Lower lobe of right lung (tissue), 2 donors: ENCODE measurements at places on chromosomes 12 and 14.

DNA sequence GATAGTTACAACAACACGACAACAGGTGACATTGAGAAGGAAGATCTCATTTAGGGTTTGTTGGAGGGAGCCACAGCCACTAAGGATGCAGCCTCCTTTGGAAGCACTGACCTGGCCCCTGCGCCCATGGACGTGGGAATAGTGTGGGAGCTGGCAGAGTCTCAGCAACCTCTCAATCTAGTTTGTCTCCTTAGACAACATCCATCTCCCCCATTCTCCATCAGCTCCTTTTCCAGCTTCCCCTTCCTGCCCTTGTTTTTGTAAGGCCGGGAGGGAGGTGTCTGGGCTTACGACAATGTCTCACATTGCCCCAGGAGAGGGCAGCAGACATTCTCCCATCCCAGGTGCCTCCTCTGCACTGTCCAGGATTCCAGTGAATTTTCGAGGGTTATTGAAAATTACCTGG, 170.2 kb upstream of the PZP start:
- DNase-seq, result no peak

- no peak for DNase-seq
These were observed 6.6 kb upstream of the KLRD1 start for GRCh38 chr12:10301103-10301502.

DNA sequence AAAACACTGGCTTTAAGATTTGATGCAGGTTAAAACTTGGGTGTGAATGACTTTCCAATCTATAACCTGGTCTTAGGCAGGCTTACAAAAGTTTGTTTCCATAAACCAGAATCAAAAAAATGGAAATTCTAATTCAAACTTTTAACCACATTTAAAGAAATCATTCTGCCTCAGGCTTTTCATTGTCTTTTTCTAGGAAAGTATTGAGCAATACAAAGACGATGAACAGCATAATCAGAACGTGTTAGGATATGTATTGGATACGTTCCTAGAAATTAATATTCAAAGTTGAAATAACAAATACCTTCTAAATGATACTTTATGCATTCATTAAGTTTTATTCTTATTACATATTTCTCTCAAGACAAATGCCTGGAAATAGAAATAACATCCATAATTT, 172.9 kb downstream of the CEP128 start:
- DNase-seq, result no peak

DNA sequence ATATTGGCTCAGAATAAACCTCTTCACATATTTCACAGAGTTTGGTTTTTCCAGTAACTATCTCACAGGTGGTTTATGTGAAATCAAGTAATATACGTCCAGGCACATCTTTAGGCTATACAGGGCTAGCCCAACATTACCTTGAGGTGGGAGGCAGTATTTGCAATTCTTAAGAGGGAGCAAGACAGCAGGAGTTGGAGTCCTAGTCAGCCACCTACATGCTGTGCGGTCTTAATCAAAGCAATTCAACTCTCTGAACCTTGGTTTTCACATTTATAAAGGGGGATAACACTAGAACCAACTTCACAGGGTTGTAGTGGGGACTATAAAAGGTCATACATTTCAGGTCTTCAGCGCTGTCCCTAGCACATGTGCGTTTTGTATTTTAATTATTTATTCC, 73.5 kb upstream of the FICD start:
- DNase-seq, result no peak

DNA sequence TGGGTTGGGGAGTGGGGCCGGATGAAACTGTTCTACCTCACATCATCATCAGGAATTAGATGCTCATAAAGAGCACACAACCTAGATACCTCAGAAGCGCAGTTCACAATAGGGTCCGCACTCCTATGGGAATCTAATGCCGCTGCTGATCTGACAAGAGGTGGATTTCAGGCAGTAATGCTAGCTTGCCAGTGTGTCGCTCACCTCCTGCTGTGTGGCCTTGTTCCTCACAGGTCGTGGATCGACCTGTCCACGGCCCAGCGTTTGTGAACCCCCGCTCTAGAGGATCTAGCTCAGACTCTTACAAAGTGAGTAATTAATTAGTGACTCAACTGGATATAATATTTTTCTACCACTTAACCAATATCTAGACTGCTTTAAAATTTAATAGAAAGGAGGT, 5.8 kb downstream of the PPP1R12A start:
- DNase-seq, result no peak

GRCh38 chr12:69392179-69392928, 32.8 kb downstream of the YEATS4 start:
- no peak for DNase-seq

DNA sequence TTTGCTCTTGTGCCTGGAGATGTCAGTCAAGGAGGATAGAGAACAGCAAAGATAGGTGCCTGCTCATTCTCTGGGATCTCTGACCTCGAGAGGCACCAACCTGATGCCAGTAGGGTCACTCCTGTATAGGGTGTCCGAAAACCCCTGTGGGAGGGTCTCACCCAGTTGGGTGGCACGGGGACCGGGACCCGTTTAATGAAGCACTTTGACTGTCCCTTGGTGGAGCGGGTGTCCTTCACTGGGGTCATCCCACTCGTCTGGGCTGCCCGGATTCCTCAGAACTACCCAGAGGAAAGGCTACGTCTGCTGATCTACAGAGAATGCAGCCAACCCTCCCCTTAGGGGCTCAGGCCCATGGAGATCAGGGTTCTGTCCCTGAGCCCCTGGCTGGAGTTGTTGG, 157.6 kb downstream of the CAPZA3 start:
- DNase-seq, result no peak

- DNase-seq, result no peak
These were observed 165.2 kb downstream of the BRMS1L start for GRCh38 chr14:35991356-35991755.

DNA sequence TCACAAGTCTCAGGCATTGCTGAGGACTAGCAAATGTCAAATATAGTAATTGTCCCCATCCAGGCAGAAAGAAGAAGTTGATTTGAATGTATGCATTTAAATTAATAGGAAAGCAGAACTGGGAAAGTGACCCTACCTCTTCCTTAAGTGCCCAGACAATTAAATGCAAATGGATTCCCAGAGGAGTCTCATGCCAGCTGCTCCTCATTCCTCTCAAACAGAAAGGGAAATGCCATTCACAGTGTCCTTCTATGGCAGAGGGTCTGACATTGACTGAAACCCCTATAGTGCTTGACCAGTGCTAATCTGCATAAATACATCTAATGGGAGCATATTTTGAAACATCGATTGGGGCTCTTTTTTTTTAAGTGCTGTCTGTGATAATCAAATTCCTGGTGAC, 292.4 kb upstream of the SEL1L start:
- no peak for DNase-seq

- no peak for DNase-seq
These were observed 17.7 kb upstream of the ANAPC7 start for GRCh38 chr12:110421159-110421661.

- no peak for DNase-seq
These were observed 108.9 kb downstream of the MSRB3 start for GRCh38 chr12:65387396-65387795.

DNA sequence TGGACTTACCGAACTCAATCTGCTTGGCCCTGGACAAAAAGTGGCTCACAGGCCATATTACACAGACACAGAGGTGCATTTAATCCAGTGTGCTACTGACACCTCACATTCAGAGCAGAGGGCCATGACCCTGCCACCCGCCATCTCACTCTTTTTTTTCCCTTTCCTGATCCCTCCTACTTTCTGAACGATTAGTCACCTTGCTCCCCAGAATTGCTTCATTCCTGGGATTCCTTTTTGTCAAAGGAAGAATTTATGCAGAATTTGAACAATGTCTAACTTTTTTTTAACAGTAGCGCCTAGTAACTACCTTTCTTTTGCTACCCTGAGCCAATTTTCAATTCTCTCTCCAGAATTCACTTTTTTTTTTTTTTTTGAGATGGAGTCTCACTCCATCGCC, 4.6 kb downstream of the PKP2 start:
- DNase-seq, result no peak

DNA sequence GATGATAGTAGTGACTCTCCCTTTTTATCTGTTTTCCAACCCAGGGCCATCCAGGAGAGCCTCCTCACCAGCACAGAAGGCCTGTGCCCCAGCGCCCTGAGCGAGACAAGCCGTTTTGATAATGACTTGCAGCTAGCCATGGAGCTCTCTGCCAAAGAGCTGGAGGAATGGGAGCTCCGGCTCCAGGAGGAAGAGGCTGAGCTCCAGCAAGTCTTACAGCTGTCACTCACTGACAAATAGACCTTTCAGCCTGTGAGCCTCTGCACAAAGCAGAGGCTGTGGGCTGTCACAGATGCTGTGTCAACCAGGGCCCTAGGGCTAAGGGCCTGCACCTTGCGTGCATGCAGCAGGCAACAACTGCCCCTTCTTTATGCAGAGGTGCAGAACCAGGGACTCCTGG, 11.0 kb downstream of the C12orf76 start:
- DNase-seq, result no peak

GRCh38 chr14:50622978-50623377, 45.1 kb downstream of the SAV1 start:
- no peak for DNase-seq

DNA sequence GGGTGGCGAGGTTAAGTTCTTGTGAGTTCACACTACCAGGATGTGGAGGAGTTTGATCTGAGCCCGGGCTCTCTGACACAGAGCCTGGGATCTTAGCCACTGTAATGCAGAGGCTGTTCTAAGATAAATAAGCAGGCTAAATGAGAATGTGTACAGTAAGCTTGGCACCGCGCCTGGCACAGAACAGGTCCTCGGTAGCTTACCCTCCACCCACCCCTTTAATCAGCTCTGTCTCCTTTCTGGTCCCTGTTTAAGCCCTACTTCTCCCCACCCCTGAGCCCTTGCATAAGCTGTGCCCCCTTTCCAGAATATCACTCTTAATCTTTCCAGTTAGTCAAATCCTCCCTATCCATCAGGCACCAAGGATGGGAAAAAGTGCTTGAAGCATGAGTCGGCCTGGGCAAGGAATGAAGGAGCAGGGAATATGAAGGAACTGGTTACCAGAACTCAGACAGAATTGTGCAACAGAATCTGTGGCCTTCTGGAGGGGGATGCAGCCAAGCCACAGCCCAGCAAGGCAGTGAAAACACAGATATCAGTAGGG, 32.8 kb upstream of the CMKLR1 start:
- DNase-seq, result no peak

- DNase-seq, result no peak
These were observed 300.2 kb upstream of the PRKD1 start for GRCh38 chr14:30227876-30228275.

DNA sequence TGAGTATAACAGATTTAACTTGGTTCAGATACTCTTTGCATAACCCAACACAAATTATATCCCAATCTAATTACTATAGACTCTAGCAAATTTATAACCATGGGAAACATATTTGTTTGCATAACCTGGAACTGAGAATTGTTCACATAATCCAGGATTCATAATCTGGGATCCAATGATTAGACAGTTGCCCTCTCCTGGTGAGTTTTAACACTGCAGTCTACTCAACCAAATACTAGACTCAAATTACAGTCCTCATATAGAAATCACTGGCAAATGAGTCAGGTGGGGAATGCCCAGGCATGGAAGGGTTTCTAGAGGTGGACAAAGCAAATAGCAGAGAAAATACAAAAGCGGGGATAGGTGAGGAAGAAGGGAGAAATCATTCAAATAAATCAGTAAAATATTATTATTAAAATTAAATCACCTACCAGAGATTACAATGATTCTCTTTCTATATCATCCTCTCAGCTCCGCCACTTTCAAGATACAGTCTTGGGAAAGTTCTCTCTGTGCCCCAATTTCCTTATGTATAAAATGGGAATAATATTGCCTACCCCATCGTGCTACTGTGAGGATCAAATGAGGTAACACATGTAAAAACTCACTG, 9.4 kb downstream of the GCH1 start:
- DNase-seq, result no peak

DNA sequence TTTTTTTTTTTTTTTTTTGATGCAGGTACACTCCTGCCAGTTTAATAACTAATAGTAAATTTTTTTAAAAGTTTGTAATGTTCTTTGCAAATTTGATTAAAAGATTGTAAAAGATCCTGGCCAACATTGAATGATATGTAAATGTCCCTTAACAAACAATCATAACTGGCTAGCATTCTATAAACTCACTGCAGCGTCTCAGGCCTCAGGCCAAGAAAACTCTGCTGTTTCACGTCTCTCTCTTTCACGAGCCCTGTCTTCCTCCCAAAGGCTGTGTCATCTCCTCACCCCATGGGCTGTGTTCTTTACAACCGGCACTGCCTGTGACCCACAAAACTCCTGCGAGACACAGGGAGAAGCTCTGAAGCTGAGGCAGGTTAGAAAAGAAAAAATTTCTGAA, 103.3 kb downstream of the NUAK1 start:
- DNase-seq, result no peak

- no peak for DNase-seq
These were observed 216.7 kb downstream of the VRK1 start for GRCh38 chr14:97013878-97014277.

DNA sequence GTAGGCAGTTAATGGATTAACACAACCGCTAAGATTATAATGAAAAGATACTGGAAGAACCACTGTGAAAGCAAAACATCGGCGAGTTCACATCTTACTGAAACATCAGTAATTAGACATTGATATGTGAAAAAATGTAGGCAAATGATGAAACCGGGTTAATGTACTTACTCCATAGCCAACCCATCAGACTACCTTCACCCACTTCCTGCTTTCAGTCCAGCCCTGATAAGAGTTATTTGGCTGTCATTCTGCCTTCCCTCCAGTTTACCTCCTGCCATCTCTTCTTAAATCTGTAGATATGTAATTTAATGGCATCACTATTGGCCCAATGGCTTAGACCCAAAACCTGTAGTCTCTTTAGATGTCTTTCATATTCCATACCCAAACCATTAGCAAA, 46.0 kb upstream of the LGR5 start:
- no peak for DNase-seq

- DNase-seq, result no peak
These were observed 646.1 kb upstream of the TMEM132C start for GRCh38 chr12:127620735-127621355.
